ENCODE measurements at places on chromosomes 13 and 19.

DNA sequence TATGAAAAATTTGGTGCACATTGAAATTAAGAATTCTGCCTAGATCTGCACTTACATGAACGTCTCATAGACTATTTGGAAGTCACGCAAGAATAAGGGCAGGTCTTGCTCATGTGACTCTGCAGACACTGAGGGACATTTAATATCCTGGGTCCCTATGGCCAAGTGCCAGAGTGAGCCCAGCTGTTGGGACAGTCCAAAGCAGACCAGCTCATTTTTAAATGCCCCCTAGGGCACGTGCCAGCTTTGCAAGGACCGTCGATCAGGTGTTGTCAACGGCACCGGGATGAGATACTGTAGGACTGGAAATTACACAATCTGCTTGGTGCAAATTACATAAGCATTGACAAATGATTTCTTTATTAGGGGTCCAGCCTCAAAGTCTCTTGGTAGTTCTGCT, 293.6 kb downstream of the TEX29 start:
- no peak for DNase-seq

- no peak for DNase-seq
Observed at GRCh38 chr13:41588899-41589298, 131.5 kb downstream of the RGCC start.

DNA sequence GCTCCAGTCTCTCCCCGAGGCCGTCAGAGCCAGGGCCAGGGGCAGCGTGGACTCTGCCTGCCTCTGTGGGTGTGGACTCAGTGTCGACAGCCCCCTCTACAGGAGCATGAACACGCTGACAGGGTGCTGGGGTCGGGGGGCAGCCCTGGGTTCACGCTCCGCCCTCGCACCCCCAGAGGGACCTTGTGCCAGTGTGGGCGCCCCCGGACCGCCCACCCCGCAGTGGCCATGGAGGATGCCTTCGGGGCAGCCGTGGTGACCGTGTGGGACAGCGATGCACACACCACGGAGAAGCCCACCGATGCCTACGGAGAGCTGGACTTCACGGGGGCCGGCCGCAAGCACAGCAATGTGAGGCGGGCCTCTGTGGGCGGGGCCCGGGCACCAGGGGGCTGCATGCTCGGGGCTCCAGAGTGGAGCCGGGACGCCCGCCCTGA, 8.3 kb downstream of the TRPM4 start:
- DNase-seq = no peak

DNA sequence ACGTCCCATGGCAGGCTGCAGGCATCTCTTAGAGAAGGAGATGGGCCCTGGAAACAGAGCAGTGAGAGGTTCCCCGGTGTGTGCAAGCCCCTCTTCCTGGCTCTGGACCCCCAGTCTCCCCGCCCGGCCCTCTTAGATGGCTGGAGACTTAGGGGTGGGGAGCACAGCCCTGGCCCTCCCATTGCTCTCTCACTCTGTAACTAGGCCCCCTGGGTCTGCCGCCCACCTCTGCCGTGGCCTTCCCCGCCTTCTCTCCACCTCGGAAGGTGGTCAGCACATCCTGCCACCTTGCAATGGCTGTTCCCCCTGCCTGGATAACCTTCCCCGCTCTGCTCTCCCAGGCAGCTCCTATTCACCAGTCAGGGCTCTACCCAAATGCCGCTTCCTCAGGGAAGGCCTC, 21.8 kb upstream of the C2CD4C start:
- DNase-seq = no peak

DNA sequence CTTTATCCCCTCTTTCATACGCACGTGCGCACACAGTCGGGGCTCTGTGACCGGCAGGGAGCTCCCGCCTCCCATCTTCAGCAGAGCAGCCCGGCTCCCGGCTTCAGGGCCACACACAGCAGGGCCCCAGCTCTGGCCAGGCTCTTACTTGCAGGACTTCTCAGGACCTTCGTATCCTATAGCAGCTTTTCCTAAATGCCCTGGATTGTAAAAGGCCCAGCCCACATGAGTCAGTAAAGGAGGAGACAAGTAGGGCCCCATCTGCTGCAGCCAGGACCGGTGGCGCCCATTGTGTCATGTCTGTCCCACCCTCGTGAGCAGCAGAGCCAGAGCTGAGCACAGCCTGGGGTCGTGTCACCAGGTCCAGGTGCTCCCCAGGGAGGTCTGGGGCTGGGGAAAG, 107.6 kb upstream of the VSTM2B start:
- no peak for DNase-seq

DNA sequence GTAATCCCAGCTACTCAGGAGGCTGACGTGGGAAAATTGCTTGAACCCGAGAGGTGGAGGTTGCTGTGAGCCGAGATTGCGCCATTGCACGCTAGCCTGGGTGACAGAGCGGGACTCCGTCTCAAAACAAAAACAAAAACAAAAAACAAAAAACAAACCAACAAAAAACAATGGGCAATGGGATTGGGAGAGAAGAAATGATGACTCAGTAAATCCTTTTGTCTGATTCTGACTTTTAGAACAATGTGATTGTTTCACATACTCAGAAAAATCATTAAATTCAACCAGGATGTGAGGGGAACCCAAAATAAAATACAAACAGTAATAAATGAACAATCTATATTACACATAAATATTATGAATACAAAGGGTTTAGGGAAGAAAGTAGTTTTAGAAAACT, 5.1 kb downstream of the ZNF565 start:
- no peak for DNase-seq

DNA sequence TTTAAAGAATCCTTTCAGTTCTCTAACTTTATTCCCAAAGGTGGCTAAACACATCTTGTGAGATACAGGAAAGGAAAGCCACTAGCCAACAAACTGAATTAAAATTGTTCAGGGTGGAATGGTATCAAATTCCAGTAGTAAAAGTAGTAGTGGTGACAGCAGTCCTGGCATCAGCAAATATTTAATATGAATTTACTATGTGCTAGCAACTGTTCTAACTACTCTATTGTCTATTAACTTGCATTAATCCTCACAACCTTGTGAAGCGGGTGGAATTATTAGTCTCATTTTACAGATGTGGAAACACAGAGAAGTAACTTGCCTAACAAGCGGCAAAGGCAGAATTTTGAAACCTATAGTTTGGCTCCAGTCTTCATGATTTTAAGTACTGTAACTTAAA, 130.1 kb downstream of the KLF12 start:
- no peak for DNase-seq

DNA sequence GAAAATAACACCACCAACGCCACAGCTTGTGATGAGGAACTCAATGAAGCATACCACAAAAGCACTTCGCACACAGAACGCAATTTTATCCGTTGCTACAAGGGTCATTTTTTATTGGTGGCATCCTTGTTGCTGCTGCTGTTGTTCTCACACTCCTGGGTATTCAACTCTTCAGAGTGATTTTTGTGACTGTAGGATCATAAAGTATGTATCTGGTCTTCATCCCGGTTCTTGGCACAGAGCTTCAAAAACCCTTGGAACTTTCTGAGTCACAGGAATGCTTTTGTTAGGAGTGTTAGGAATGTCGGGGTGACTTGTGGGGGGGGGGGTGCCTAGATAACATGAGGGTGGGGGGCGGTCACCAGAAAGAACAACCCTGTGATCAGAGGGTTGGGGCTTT, 108.4 kb downstream of the ZNF557 start:
- no peak for DNase-seq

GRCh38 chr13:78597602-78597932, 5.8 kb downstream of the POU4F1 start:
- DNase-seq = no peak

- no peak for DNase-seq
Observed at GRCh38 chr19:1591421-1592023, 1.1 kb downstream of the MBD3 start.

DNA sequence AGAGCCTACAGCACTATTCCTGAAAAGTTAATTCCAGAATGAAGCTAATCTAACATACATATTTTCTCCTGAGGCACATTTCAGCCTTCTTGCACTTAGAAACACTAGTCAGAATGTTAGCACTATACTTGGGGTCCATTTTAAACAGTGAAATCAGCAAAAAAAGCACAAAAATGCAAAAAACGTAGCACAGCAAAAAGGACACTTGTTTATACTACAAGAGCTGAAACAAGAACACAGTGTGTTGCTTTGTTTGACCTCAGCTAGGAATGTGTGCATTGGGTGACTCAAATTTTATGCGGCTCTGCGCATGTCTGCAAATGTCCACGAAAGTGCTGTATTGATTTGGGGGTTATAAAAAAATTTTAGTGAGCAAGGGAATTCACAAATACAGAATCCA, 226.2 kb downstream of the KCNRG start:
- no peak for DNase-seq

GRCh38 chr19:4452230-4452990, 5.2 kb downstream of the UBXN6 start:
- no peak for DNase-seq

DNA sequence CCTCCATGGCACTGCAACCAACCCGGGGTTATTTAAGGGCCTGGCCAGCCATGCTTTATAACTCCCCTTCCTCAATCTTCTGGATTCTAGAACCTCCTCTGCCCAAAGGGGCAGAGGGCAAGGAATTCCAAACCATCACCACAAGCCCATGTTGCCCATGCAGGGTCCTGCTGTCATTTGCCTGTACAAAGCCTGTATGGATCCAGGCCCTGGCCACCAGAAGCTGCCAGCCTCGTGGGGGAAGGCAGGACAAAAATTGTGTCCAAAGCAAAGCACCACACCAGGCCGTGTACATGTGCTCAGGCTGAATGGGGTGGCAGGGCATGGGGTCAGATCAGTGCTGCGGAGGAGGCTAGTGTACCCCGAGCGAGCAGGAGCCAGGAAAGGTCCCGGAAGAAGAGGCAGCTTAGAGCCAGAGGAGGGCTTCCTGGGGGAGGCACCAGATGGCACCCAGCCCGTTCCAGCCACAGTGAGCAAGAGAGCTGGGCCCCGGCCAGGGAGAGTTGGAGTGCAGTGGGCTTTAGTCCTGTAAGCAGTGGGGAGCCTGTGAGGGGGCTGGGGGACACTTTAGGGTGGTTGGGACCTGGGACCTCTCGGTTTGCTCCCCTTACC, 35.8 kb downstream of the CAPN12 start:
- DNase-seq = no peak

DNA sequence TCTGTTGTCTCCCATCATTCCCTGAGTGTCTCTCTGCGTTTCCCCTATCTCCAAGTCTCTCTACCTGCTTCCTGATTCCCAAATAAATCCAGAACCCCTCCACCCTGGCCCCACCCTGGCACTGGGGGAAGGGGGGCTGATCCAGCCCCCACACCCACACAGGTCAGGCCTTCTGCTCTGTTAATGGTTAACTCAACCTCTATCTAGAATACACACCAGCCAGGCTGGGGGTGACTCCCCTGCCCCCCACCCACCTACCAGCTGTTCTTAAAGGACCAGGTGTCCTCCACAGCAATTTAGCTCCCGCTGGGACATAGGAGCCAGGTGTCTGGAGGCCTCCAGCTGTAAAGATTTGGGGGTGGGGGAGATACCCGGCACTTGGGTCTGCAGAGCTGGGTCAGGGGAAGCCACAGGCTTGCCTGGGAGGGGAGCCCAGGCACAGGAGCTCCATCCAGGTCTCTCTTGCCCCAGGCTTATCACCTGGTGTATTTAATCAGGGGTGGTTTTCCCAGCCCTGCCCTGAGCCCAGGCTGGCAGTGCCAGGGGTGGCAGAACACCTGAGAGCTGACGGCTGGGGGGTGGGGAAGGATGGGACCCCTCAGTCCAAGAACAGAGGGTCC, 3.9 kb downstream of the IRF2BP1 start:
- no peak for DNase-seq

GRCh38 chr13:53822136-53822535, 793.5 kb downstream of the OLFM4 start:
- no peak for DNase-seq

DNA sequence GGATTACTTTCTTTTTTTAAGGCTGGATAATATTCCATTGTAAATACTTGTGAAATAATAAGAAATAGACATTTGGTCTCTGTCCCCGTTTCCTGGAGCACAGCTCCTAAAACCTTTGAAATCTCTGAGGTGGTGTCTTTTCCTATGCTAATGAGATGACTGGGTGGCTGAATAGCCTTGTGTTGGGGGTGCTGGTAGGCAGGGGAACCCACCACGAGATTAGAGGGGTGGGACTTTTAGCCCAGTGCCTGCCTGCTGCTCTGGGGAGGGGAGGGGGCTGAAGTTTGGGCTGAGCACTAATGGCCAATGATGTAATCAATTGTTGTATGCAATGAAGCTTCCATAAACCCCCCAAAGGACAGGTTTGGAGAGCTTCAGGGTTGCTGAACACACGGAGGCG, 175.7 kb downstream of the FGF9 start:
- no peak for DNase-seq

DNA sequence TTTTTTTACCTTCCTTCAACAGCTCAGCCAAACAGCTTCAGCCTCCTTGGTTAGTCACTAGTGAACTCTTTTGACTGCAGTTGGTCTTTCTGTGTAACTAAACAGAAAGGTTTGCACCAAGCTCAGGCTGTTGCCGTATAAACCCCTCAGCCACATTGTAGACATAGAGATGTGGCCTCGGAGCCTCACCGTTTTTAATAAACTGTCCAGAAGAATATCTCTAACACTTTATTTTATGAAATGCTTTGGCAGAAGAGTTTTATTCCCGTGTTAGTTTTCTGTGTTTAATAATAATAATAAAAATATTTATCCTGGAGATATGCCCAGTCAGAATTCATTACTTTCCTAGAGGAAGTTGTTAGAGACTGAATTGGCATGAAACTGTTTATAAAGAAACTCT, 171.7 kb upstream of the MAB21L1 start:
- no peak for DNase-seq

GRCh38 chr19:21432590-21432989, 35.7 kb downstream of the ZNF493 start:
- DNase-seq = no peak

DNA sequence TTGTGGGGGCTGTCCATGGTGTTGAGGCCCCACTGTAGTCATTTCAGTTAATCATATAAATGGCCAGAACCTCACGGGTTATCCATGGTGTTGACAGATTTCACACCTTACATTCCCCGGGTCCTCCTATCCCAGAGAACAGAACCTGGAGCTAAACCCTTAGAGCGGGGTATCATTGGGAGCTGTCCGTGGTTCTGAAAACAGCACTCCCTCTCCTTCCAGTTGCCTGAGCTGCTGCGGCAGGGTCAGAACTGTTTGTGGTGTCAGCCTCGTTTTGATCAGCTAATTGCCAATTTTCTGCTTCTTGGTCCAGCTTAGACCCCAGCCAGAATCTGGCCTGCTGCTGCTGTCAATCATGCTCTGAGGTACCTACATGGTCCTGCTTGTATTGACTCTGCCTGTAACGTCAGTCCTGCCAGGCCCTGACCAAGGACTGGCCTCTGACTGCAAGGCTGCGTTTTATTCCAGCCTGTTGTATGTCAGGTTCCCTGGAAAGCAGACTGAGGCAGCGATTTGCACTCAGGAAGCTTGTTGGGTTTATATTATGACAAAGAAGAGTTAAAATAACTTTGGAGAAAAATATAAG, 55.8 kb upstream of the KCTD15 start:
- DNase-seq = no peak
